ENCODE measurements at places on chromosomes 2 and 18.

DNA sequence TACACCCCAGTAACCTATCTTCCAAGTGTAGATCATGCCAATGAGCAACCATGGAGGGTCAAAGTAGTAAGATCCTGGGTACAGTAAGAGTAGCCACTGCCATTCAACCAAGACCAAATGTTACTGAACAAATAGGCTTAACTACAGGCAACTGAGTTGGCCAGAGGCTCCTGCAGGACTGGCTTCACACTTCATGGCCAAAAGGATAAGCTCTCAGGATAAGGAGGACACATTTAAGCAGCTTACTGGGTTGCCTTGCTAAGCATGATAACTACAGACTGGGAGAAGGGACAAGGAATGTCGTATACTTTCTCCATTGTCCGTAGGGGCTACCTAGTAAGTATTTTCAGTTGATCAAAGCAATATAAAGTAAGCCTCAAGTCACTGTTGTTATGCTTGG is 174.7 kb downstream of the INO80D start:
- DNase-seq = no peak

DNA sequence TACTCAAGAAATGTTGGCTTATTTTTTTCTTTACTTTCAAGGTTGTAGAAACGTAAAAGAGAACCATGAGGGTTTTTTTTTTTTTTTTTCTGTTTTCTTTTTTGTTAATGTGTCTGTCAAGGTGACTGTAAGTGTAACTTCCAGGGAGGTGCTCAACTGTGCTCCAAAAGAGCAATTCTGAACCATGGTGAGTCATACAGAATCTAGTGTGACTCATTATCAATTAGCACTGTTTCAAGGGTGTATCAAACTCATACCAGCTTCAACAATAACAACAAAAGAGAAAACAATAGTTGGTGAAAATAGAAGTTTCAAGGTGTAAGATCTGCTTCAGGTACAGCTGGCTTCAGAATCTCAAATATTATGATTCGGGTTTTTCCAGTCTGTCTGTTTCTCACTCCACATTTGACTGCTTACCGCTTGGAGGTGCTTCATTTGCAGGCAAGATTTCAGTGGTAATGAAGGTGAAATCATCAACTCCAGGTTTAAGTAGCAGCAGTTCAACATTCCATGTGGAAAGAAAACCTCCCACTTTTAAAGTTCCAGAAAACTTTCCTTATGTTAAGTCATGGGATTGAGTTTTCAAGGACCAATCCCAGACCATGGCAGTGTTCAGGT is 850.6 kb downstream of the CNTNAP5 start:
- DNase-seq = peak; percentile 6

- peak; percentile 34 for DNase-seq
These were observed 85.7 kb downstream of the SUCLG1 start for GRCh38 chr2:84373391-84373790.

- no peak for DNase-seq
These were observed 117.3 kb upstream of the EFEMP1 start for GRCh38 chr2:56040834-56041233.

GRCh38 chr2:120396861-120397811 is 51.2 kb downstream of the INHBB start:
- peak; percentile 89 for DNase-seq

- DNase-seq = no peak
These were observed 6.7 kb downstream of the CAB39 start for GRCh38 chr2:230719340-230719739.

- no peak for DNase-seq
These were observed 189.2 kb downstream of the ZBTB7C start for GRCh38 chr18:48219810-48220499.

DNA sequence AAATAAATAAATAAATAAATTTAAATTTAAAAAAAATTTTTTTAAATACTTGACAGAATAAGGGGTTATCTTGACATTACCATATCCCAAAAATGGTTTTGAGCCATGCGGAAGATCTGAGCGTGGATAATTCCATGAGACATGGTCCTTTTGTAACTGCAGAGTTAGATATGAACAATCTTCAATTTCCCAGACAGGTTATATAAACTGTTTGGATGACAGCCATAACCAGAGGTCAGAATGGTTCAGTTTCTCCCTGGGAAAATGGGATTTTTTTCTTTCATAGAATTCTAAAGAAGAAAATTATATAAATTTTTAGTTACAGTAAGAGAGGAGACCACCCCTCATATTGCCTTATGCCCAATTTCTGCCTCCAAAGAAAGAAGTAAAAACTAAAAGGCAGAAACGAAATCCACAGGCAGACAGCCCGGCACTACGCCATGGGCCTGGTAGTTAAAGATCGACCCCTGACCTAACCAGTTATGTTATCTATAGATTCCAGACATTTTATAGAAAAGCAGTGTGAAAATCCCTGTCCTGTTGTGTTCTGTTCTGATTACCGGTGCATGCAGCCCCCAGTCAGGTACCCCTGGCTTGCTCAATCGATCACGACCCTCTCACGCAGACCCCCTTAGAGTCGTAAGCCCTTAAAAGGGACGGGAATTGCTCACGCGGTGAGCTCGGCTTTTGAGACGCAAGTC is 3.0 kb downstream of the GALM start:
- DNase-seq = no peak

DNA sequence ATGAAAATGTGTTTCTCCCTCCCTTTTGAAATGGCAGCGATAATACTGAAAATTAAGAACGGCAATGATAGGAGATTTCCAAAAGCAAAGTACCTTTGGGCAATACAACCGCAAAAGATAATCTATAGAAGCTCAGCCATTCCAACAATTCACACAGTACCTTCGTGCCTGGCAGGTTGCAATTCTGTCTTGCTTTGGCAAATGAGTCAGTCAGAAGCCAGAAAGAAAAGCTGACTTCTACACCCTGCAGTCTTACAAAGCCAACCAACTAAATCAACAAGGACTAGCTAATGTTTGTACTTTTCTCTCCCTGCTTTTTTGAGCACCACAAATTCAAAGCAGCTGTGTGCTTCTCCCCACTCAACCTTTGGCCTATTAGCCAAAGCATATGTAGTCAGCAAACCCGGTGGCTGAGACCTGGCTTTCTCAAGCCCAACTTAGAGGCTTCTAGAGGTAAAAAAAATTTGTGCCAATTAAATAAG is 25.7 kb upstream of the ID2 start:
- peak; percentile 71 for DNase-seq

- no peak for DNase-seq
These were observed 109.9 kb downstream of the TGFA start for GRCh38 chr2:70443726-70444125.

GRCh38 chr2:13539296-13539695 is 822.6 kb downstream of the TRIB2 start:
- DNase-seq = no peak

DNA sequence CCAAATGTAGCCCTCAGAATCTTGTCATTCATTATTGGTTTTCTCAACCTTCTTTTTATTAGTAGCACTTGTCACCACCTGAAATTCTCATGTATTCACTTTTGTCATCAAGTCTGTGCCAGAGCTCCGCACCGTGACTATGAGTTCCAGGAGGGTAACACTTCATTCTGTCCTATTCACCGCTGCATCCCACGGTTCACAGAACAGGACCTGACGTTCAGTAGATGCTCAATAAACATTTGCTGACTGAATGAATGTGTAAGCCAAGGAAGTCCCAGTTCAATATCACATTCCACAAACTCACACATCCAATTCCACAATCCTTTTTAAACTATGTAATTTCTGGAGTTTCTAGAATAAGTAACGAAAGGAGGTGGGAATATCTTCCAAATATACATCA is 65.5 kb downstream of the MOGAT1 start:
- DNase-seq = no peak

DNA sequence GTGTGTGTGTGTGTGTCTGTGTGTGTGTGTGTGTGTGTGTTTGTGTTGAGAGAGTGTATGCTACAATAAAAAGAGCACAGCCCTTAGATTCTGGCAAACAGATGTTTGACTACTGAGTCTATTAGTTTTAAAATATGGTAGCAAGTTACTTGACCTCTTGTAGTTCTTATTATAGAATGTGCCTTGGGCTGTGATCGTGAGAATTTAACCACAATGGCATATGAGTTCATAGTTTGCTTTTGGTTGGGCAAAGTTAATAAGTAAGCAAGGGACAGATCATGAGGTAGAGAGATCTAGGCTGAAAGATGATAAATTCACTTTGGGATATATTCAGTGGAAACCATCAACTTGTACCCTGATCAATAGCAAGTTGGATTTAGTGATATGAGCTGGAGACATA is 334.3 kb upstream of the VWC2L start:
- DNase-seq = peak; percentile 87

DNA sequence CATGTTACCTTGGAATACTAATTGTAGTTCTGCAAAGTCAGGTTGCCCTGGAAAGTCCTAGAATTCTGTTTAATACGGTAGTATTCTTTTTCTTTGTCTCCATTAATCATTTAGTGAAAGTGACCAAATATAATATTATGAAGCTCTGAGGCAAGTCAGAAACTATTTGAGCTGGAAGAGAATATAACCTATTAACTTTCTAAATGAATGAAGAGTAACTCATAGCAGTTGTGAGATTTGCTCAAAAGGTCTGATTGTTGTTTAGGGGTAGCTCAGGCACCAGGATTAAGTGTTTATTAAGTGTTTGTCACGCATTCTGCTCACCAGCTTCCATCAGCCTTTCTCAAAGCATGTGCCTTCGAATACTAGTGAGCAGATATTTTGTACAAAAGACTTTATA is 46.7 kb upstream of the SERPINE2 start:
- DNase-seq = no peak

- no peak for DNase-seq
These were observed 204.1 kb upstream of the SRD5A2 start for GRCh38 chr2:31784868-31785267.

GRCh38 chr2:52828112-52828511 is 939.5 kb upstream of the CHAC2 start:
- DNase-seq = no peak

GRCh38 chr18:77346208-77346810 is 96.7 kb downstream of the GALR1 start:
- DNase-seq = no peak

- DNase-seq = no peak
These were observed 27.7 kb downstream of the HS1BP3 start for GRCh38 chr2:20623241-20623640.

- no peak for DNase-seq
These were observed 122.8 kb upstream of the HS6ST1 start for GRCh38 chr2:128441341-128442052.

DNA sequence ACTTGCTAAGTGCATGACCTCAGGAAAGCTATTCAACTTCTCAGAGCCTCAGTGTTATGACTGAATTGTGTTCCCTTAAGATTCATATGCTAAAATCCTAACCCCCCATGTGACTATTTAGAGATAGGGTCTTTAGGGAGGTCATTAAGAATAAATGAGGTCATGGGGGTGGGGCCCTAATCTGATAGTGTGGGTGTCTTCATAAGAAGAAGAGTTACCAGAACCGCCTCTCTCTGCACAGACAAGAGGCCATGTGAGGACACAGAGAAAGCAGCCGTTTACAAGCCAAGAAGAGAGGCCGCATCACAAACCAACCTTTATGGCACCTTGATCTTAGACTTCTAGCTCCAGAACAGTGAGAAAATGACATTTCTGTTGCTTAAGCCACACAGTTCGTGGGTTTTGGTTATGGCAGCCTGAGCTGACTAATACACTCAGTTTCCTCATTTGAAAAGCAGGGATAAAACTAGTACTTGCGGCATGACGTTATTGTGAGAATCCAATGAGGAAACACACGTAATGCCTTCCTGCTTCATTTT is 9.9 kb downstream of the SH2D6 start:
- no peak for DNase-seq
